ENCODE measurements at places on chromosomes 13 and 19.

GRCh38 chr13:28501547-28501946 lies 6.6 kb upstream of the FLT1 start:
- DNase-seq: no peak

GRCh38 chr13:43107780-43108179 lies 84.4 kb downstream of the DNAJC15 start:
- no peak for DNase-seq

DNA sequence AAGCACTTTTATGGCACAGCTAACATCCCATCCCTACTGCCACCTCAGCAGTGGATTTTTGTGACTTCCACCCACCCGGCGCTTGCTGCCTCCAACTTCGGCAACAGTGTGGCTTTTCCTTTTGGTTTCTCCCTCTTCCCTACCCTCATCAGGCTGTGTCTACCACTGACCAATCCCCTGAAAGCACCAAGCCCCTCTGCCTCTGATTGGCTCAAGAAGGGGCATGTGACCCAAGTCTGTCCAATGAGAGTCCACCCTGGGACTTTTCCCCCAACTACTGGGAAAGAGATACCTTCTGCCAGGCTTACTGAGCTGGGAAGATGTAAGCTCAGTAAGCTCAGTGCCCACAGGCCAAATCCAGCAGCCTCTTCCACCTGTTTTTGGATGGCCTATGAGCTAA lies 5.8 kb downstream of the SMIM7 start:
- no peak for DNase-seq

GRCh38 chr19:2010135-2010668 lies 5.3 kb downstream of the BTBD2 start:
- no peak for DNase-seq

GRCh38 chr13:77544355-77544754 lies 8.8 kb downstream of the SCEL start:
- DNase-seq: peak; percentile 27

DNA sequence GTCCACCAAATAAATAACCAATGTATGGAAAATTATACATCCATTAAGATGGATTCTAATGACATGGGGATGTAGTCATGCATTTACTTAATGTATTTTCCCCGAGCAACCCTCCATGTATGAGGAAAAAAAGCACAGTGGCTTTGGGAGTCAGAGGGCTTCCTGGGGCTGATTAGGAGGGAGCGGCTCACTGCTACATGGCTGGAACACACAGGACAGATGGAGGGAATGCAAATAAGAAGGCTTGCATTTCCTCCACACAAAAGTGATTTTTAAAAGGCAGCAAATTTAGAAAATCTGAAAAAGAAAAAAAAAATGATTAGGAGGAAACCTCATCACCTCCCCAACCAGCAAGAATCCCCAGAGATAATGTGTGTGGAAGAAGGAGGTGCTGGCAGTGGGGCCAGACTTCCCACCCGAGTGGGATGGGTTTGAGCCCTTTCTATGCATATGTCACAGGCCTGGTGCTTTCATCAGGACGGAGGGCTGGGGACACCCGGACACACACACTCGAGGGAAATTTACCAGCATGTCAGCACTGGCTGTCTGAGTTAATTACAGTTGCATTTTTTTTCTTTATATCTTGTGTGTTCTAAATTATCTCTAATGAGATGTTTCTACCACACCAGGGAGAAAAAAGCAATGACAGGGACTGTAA lies 118.9 kb downstream of the USP12 start:
- DNase-seq: no peak

DNA sequence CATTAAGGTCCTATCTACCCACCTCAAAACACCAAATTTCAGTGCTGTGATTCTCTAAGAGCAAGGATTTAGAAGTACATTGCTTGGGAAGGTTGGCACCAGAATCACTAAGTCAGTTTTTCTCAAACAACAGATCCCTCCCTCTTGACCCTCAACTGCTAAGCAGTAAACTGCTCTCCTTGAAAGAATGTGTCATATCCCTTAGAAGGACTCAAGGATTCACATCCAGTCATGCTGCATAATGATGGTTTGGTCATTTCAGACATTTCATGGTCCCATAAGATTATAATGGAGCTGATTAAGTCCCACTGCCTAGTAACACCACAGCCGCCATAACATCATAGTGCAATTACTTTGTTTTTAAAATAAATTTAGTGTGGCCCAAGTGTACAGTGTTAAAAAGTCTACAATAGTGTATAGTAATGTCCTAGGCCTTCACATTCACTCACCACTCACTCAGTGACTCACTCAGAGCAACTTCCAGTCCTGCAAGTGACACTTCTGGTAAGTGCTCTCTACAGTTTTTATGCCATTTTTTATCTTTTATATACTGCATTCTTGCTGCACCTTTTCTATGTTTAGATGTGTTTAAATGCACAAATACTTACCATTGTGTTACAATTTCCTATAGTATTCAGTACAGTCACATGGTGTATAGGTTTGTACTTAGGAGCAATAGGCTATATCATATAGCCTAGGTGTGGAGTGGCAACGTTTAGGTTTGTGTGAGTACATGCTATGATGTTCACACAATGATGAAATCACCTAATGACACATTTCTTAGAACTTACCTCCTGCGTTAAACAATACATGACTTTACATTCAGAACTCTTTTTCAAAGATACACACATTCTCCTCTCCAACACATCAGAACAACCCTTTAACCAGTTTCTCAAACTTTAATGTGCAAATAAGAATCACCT lies 15.7 kb upstream of the CCDC169 start:
- DNase-seq: no peak

GRCh38 chr13:54004026-54004699 lies 975.5 kb downstream of the OLFM4 start:
- DNase-seq: no peak

DNA sequence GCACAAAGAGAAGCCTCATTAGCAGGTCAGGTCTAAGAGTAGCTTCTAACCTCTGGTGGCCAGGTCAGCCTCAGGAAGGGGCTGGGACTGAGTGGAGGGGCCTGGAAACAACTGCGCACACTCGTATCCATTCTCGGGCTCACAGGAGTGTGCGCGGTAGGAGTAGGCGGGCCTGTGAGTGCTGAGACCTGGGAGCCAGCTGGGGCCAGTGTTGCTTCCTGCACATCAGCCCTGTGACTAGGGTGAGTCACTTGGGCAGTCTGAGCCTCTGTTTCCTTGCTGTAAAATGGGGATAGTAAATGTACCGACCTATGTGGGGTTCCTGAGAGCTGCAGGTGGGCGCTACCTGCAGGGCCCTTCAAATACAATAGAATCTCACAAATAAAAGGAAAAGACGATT lies 26.9 kb downstream of the SIN3B start:
- DNase-seq: no peak

- DNase-seq: no peak
Measured at GRCh38 chr13:99287551-99287950, 19.6 kb downstream of the GPR183 start.

- DNase-seq: no peak
Measured at GRCh38 chr13:31923134-31923763, 108.3 kb upstream of the FRY start.

GRCh38 chr19:18073197-18073596 lies 13.5 kb downstream of the IL12RB1 start:
- DNase-seq: no peak
